Cardiac muscle cell (in vitro differentiated cells and primary cell): ENCODE measurements at places on chromosomes 13 and 19. TPM values are rescaled to one million over a fixed set of nuclear protein-coding genes. Genes with fewer than 3 reads are reported as not detected.

GRCh38 chr13:33560726-33561125 lies 257.2 kb upstream of the RFC3 start:
- no peak for DNase-seq
- no peak overlapping the region for H3K27ac ChIP-seq
- no peaks in the 10 kb centered on the region for H3K36me3 ChIP-seq
- H3K27me3 ChIP-seq, result no peaks in the 10 kb centered on the region
- H3K4me3 ChIP-seq, result no peak overlapping the region
- no peaks in the 10 kb centered on the region for H3K4me1 ChIP-seq

GRCh38 chr19:33241530-33242101 lies 16.0 kb upstream of the SLC7A10 start:
- H3K27ac ChIP-seq, result no peak overlapping the region
- no peaks in the 10 kb centered on the region for H3K27me3 ChIP-seq
- H3K4me1 ChIP-seq, result no peaks in the 10 kb centered on the region
- H3K36me3 ChIP-seq, result no peaks in the 10 kb centered on the region
- H3K4me3 ChIP-seq, result no peak overlapping the region
- DNase-seq, result no peak

DNA sequence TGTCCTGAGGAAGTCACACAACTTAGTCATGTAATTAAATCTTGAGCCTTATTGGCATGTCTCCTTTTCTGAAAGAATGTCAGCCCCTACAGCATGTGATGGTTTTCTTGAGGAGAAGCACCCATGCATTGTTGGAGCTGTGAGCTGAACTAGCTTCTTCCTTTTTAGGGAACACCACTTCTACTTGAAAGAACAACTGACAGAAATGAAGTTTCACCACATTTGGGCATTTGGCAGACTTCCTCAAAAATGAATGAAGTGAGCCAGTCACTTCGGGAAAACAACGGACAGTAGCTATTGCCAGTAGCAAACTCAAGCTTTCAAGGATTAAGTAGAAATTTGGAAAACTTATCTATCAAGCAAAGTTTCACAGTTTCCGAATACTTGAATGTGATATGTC lies 1351.3 kb downstream of the EFNB2 start:
- no peak for DNase-seq
- no peaks in the 10 kb centered on the region for H3K27me3 ChIP-seq
- H3K36me3 ChIP-seq, result no peaks in the 10 kb centered on the region
- no peak overlapping the region for H3K4me3 ChIP-seq
- H3K27ac ChIP-seq, result no peak overlapping the region

The UBXN6 gene
- 147 and 192 TPM in 2 replicates for total RNA-seq

DNA sequence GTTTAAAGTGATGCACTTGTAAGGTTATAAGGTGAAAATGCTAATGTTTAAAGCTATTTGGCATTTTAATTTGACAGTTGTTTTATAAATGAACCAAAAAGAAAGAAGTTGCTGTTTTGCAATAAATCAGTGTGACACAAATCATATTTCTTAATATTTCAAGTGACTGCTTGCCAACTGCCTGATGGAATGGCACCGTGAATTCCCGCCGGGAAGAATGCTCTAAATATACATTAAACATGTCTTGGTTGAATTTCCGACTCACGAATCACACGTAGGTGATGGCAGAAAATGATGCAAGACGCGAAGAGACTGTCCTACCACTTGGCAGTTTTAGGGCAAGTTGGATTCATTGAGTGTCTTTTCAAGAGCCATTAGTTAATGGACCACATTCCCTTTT lies 3.1 kb upstream of the GJB2 start:
- no peaks in the 10 kb centered on the region for H3K4me1 ChIP-seq
- H3K36me3 ChIP-seq, result no peaks in the 10 kb centered on the region
- peaks cover 72% of the 10 kb centered on the region for H3K27me3 ChIP-seq

DNA sequence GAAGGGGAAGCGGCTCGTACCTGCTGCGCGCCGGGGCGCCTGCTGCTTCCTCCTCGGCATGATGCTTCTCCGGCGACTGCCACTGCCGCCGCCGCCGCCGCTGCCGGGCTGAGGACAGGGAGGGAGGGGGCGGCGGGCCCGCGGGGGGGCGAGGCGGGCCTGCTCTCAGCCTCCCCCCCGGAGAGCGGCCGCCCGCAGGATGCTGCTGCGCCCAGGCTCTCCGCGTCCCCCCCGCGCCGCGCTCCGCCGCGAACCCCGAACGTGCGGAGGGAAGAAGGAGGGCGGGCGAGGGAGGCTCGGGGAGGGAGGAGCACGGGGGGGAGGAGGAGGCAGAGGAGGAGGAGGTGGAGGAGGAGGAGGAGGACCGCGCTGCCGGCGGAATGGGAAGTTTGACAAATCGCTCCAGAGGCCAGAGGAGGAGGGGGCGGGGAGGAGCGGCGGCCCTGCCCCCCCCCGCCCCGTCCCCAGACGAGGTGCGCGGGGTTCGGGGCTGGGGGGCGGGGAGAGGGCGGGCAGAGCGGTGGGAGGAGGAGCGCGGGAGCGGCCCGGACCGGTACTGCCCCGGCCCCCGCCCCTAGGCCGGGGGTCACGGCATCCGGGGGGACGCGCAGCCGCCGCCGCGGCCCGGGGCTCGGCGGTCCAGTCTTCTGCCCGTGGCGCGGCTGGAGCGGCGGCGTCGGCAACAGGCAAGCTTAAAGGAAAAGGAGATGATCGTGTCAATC lies at the start of gene TSHZ3:
TSS of gene TSHZ3 (minus strand) at position 277 of the 722 bp plus-strand sequence. CDS start at position 60, 217 bp downstream.
- no peaks in the 10 kb centered on the region for H3K36me3 ChIP-seq
- H3K27ac ChIP-seq, result no peak within 1 kb of the TSS
- peaks cover 16% of the 10 kb centered on the region for H3K4me1 ChIP-seq
- DNase-seq, result peak; percentile 61
- peaks cover 70% of the 10 kb centered on the region for H3K27me3 ChIP-seq
- peak within 1 kb of the TSS; percentile 93 for H3K4me3 ChIP-seq

The ANKRD24 gene
- 4.6 and 7.4 TPM in 2 replicates for total RNA-seq
